ENCODE measurements at places on chromosomes 6 and 20.

DNA sequence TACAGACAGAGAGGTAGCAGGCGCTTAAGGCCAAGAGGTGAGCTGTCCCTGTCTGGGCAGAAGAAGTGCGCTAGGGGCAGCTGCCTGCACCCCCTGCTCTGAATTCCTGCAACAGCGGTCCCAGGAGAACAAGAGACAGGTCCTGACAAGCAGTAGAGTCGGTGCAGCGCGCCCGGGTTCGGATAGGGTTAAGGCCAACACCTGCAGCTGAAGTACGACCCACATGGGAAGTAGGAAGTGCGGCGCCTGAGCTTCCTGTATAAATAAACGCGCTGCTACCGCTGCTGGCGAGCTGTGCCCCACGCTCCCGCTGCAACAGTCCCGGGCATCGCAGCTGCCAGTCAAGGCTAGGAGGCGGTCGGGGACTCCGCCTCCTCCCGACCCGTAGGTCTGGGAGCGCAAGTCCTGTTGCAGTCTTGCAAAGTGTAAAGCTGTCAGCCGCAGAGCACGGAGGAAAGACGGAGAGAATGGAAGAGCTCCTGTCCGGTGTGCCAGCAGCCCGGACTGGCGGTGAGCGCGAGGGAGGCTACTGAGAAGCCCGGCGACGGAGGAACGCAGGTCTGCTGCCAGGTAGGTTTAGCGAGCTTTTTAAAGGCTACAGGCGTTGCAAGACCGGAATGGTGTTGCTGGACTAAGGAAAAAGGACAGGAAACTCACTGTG, at the start of gene RNF144B:
Gene RNF144B, plus strand, starts transcription at position 290 of the 661 bp plus-strand sequence. CDS start 12,185 bp downstream, outside the sequence.
- DNase-seq: peak; percentile 94

- peak; percentile 62 for DNase-seq
Measured at GRCh38 chr6:31740397-31741223, 805 bp downstream of the MSH5 start.

DNA sequence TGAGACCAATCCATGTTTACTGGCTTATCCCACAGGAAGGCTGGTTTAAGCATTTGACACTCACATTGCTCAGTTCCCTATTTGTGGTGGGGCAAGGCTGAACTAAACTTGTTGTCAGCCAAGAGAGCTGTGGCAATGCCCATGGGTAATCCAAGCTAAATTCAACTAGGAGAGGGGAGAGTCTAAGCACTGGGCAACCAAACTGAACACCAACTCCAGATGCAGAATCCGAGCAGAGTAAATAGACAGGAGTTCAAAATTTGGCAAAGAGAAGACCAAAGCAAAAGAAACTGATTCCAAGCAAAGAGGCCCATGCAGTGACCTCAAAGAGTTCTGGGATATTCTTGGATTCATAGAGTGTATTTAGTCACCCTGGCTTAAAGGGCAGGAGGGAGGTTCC, 106.5 kb upstream of the NT5E start:
- DNase-seq: no peak

DNA sequence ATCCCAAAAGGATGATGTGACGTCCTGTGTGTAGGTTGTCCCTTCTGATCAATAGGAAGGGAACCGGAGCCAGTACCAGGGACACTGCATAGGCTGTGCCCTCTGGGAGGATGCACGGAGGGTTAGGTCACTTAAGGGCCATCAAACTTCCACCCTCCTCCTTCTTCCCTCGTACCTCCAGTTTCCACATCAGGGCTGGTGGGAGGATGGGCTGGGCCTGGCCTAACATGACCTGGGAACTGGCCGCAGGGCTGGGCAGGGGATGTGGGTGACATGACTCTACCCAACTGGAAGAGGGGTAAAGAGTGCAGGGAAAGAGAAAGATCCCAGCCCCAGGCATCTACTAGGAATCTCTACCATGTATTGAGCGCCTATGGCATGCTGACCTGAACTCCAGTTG, 46.2 kb upstream of the MDGA1 start:
- DNase-seq: peak; percentile 52

- no peak for DNase-seq
Measured at GRCh38 chr6:124482071-124482491, 480.2 kb upstream of the RNF217 start.

DNA sequence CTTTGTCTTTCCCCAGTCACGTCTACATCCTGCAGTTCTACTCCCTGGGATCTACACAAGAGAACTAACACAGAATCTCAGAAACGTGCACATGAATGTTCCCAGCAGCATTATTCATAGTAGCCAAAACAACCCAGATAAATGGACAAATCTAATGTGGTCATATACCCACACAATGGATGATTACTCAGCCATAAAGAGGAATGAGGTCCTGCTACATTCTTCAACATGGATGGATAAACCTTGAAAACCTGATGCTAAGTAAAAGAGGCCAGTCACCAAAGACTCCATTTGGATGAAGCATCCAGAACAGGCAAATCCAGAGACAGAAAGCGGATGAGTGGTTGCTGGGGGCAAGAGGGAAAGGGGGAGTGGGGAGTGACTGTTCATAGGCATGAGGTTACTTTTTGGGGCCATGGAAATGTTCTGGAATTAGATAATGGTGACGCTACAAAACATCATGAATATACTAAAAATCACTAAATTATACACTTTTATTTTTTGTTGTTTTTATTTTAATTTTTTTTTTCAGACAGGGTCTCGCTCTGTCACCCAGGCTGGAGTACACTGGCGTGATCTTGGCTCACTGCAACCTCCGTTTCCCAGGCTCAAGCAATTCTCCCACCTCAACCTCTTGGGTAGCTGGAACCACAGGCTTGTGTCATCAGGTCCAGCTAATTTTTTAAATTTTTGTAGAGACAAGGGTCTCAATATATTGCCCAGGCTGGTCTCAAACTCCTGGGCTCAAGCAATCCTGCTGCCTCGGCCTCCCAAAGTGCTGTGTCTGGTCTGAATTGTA, 50.8 kb upstream of the DSN1 start:
- no peak for DNase-seq

GRCh38 chr6:1599469-1599868, 10.2 kb upstream of the FOXC1 start:
- DNase-seq: no peak

- DNase-seq: no peak
Measured at GRCh38 chr20:5041433-5041832, 40.1 kb upstream of the SLC23A2 start.
